ENCODE measurements at places on chromosomes 5 and 9. TPM values are rescaled to one million over a fixed set of nuclear protein-coding genes. Genes with fewer than 3 reads are reported as not detected.

GRCh38 chr5:61472172-61472958, 140.3 kb downstream of the ZSWIM6 start:
- H3K36me3 ChIP-seq: peaks cover 10% of the 10 kb centered on the region
- no peak for DNase-seq
- H3K4me3 ChIP-seq: no peak overlapping the region

DNA sequence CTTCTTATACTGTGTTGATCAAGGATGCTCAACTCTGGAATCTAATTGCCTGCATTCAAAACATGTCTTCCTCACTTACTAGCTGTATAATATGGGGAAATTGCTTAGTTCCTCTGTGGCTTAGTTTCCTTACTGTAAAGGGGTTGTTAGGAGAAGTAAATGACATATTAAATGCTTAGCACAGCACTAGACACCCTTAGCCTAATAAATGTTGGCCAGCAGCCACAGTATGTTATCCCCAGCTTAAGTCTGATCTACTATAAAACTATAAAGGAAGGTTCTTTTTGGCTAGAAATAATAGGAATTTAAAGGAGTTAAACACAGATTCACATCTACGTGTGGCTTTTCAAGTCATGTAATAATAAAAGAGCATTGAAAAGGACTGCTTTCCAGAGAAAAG, 232.4 kb downstream of the PCSK1 start:
- no peak overlapping the region for H3K27ac ChIP-seq
- no peak overlapping the region for H3K4me3 ChIP-seq
- no peak for DNase-seq
- H3K36me3 ChIP-seq: no peaks in the 10 kb centered on the region
- no peaks in the 10 kb centered on the region for H3K27me3 ChIP-seq
- no peaks in the 10 kb centered on the region for H3K4me1 ChIP-seq

The SOHLH1 gene
- not detected for total RNA-seq

GRCh38 chr5:83509540-83509939, 38.0 kb downstream of the VCAN start:
- no peaks in the 10 kb centered on the region for H3K4me1 ChIP-seq
- no peaks in the 10 kb centered on the region for H3K27me3 ChIP-seq
- H3K4me3 ChIP-seq: no peak overlapping the region
- H3K36me3 ChIP-seq: no peaks in the 10 kb centered on the region

- no peak overlapping the region for H3K27ac ChIP-seq
- H3K27me3 ChIP-seq: no peaks in the 10 kb centered on the region
- DNase-seq: no peak
- no peaks in the 10 kb centered on the region for H3K36me3 ChIP-seq
These were observed 252.7 kb downstream of the AP3B1 start for GRCh38 chr5:78041805-78042204.

GRCh38 chr9:127099664-127100063, 22.8 kb downstream of the ANGPTL2 start:
- no peaks in the 10 kb centered on the region for H3K36me3 ChIP-seq
- H3K4me1 ChIP-seq: no peaks in the 10 kb centered on the region
- H3K27ac ChIP-seq: no peak overlapping the region
- DNase-seq: no peak
- H3K27me3 ChIP-seq: no peaks in the 10 kb centered on the region

The FOXD4 gene
- total RNA-seq: not detected

- H3K4me1 ChIP-seq: peaks cover 54% of the 10 kb centered on the region
- DNase-seq: no peak
- H3K27ac ChIP-seq: peak overlapping the region; percentile 14
- H3K36me3 ChIP-seq: peaks cover 95% of the 10 kb centered on the region
These were observed 112.8 kb downstream of the DAPK1 start for GRCh38 chr9:87610200-87611155.

The SPATA31A7 gene
- total RNA-seq: not detected

The IL9 gene
- total RNA-seq: not detected

DNA sequence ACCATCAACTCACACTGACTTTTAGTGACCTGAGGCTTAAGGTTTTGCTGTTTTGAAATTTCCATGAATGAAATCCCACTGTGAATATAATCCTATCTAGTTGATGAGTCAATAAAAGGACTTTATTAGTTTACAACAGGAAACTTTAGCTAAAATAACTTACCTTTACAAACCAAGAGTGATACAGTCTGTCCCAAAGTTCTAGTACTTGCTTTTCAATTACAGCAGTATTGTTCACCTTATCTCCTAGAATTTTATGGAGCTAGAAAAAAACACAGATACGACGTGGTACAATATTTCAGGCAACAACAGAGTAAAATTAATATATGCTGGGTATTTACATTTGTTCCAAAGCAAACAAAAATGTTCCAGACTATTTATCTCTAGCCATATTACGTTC, 46.9 kb upstream of the CTNNAL1 start:
- no peak overlapping the region for H3K4me3 ChIP-seq
- H3K27ac ChIP-seq: no peak overlapping the region
- DNase-seq: no peak
- peaks cover 55% of the 10 kb centered on the region for H3K36me3 ChIP-seq

DNA sequence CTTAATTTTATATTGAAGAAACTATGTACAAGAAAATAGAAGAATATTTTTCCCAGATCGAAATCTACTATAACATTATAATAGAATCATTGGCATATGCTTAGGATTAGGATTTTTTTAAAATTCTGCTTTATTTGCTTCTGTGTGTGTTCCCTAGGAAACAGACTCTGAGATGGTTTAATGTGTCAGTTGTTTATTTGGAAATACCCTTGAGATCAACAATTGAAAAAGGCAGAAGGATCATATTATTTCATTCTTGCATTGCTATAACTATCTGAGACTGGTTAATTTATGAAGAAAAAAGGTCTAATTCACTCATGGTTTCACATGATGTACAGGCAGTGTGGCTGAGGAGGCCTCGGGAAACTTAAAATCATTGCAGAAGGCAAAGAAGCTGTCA, 622.6 kb downstream of the PRR16 start:
- no peak overlapping the region for H3K27ac ChIP-seq
- H3K4me1 ChIP-seq: no peaks in the 10 kb centered on the region
- H3K36me3 ChIP-seq: no peaks in the 10 kb centered on the region
- no peaks in the 10 kb centered on the region for H3K27me3 ChIP-seq
- DNase-seq: no peak

GRCh38 chr5:90434116-90434714, 24.7 kb upstream of the CETN3 start:
- no peak overlapping the region for H3K4me3 ChIP-seq
- peak; percentile 67 for DNase-seq
- H3K36me3 ChIP-seq: no peaks in the 10 kb centered on the region

DNA sequence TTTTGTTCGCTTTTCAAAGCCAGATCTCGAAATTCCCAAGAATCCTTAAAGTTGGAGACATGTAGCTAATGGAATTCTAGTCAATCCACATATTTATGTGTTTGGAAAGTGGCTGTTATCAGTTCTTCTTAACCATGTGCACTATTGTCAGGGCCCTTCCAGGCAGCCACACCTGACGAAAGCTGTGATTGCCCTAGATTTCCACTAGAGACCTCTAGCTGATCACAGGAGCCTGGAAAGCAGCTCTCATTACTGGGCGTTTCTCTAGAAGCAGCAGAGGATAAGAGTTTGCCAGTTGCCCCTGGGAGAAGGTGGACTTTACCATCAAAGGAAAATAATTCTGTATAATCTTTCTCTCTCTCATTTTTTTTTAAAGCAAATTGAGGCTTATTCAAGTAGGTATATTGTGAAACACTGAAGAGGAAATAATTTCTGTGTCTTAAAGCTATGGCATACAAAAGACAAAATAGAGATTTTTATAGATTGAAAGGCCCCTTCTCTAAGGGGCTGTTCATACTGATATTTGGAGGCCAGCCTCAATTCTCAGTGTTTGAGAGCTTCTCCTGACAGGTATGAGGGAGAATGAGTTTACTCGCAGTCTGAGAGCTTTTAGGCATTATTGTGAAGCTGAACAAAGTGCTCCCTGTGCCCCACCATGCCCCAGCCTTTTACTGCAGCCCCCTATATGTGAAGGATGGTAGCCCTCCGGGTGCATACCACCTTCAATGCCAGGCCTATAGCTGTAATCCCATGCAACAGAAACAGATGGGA, 405.4 kb upstream of the ACTBL2 start:
- no peaks in the 10 kb centered on the region for H3K4me1 ChIP-seq
- H3K27me3 ChIP-seq: no peaks in the 10 kb centered on the region
- no peak overlapping the region for H3K4me3 ChIP-seq
- H3K27ac ChIP-seq: no peak overlapping the region
- H3K36me3 ChIP-seq: no peaks in the 10 kb centered on the region

The IFNK gene
- total RNA-seq: not detected

The ADAMTS6 gene
- total RNA-seq: 2.6 TPM

- H3K4me3 ChIP-seq: peak overlapping the region; percentile 11
- no peaks in the 10 kb centered on the region for H3K36me3 ChIP-seq
- DNase-seq: peak; percentile 43
- H3K27me3 ChIP-seq: no peaks in the 10 kb centered on the region
- H3K4me1 ChIP-seq: peaks cover 23% of the 10 kb centered on the region
These were observed 43.5 kb upstream of the ANKDD1B start for GRCh38 chr5:75567710-75568109.

The FBP1 gene
- total RNA-seq: not detected

- DNase-seq: no peak
- no peaks in the 10 kb centered on the region for H3K36me3 ChIP-seq
- no peak overlapping the region for H3K4me3 ChIP-seq
- no peaks in the 10 kb centered on the region for H3K4me1 ChIP-seq
- no peaks in the 10 kb centered on the region for H3K27me3 ChIP-seq
These were observed 5.0 kb downstream of the ENTPD8 start for GRCh38 chr9:137435980-137436760.

DNA sequence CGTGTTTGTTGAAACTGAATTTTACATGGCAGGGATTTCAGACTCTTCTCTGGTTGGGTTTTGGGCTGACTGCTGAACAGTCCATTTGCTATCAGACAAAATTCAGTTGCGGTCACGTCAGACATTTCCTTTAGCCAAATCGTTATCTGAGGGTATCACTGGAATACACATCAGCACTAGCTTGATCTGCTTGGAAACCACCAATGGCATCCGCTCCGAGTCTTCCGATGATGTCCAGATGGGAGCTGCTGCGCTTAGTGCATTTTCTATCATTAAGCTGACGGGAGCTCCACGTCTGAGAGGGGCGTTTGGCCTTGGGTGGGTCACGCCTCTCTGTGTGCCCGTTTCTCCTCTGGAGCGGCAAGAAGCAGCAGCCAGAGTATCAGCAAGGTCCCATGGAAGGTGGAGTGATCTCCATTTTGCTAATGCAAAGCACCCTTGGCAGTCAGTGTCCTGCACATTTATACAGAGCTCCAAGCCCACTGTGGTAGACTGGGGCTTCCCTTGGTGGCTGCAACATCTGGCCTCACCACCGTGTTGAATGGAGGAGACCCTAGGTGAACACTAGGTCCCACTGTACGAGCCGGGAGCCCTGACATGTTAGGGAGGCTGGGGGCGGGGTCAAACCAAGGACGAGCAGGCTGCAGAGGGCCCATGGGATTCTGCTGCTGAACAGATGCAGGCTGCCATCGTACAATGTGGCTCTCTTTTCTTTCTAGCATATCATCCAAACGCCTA, 134.6 kb upstream of the PHYKPL start:
- H3K36me3 ChIP-seq: no peaks in the 10 kb centered on the region
- peaks cover 4% of the 10 kb centered on the region for H3K4me1 ChIP-seq
- H3K4me3 ChIP-seq: no peak overlapping the region

- H3K27ac ChIP-seq: no peak overlapping the region
- no peak overlapping the region for H3K4me3 ChIP-seq
- DNase-seq: no peak
- no peaks in the 10 kb centered on the region for H3K27me3 ChIP-seq
- H3K4me1 ChIP-seq: no peaks in the 10 kb centered on the region
These were observed 204.2 kb upstream of the PTGER4 start for GRCh38 chr5:40475561-40475960.

The TCF7 gene
- 2.4 TPM for total RNA-seq

The DMGDH gene
- total RNA-seq: 0.59 TPM

DNA sequence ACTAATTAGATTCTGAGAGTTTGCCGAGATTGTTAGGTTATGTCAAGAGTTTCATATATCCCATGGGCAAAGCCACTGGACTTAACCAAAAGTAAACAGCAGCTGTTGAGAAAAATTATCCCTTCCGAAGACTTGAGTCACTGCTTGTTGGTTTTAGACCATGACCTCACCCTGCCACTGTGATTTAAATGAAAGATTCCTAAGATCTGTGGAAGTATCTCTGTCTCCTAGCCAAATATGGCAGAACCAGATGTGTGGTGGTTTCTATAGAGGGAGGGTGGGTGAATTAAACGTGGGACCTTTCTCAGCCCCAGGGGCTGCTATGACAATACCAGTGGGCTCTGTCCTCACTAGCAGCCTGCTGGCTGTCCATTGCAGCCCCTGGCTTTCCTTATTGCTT, 19.3 kb downstream of the DMRT3 start:
- H3K4me3 ChIP-seq: no peak overlapping the region
- no peaks in the 10 kb centered on the region for H3K4me1 ChIP-seq
- peaks cover 46% of the 10 kb centered on the region for H3K27me3 ChIP-seq
- H3K27ac ChIP-seq: no peak overlapping the region

GRCh38 chr9:84002344-84002743, 21.7 kb downstream of the RMI1 start:
- peaks cover 47% of the 10 kb centered on the region for H3K36me3 ChIP-seq
- DNase-seq: no peak
- no peak overlapping the region for H3K27ac ChIP-seq
- no peaks in the 10 kb centered on the region for H3K27me3 ChIP-seq

GRCh38 chr5:115977096-115977495, 14.8 kb downstream of the LVRN start:
- H3K27ac ChIP-seq: no peak overlapping the region
- H3K27me3 ChIP-seq: no peaks in the 10 kb centered on the region
- no peak for DNase-seq
- no peaks in the 10 kb centered on the region for H3K4me1 ChIP-seq
- no peaks in the 10 kb centered on the region for H3K36me3 ChIP-seq

- no peaks in the 10 kb centered on the region for H3K4me1 ChIP-seq
- H3K36me3 ChIP-seq: no peaks in the 10 kb centered on the region
- DNase-seq: no peak
- no peak overlapping the region for H3K27ac ChIP-seq
- no peaks in the 10 kb centered on the region for H3K27me3 ChIP-seq
- H3K4me3 ChIP-seq: no peak overlapping the region
These were observed 229.4 kb downstream of the CDK5RAP2 start for GRCh38 chr9:120350596-120350995.

DNA sequence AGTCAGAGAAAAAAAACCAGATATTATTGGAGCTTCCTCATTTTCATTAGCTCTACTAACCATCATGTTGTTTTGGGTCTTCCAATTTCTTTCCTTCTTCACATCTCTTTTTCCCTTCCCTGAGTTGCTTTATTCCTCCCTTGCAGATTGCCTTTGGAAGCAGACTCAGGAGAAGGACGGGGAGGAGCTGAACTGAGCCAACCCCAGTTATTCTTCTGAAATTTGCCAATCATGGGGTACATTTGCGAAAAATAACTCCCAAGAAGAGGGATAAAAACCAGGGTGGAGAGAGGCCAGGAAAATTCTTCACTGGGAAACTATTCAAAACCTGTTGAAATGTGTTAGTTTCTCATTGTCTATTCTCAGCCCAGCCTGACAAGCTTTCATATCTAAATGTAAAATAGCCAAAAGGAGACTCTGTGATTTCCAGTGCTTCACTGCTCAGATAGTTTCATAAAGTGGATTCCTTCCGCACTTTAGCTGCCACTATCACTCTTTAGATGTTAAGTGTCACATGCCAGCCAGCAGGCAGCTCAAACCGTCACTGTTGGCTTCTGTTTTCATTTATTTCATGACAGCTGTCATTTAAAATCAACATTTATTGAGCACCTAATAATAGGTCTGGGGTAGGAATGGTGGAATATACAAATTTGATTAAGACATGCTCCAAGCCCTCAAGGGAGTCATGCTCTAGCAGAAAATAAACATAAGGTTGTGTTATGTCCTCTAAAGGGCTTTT, 204.5 kb downstream of the SREK1 start:
- H3K27me3 ChIP-seq: peaks cover 14% of the 10 kb centered on the region
- H3K4me1 ChIP-seq: no peaks in the 10 kb centered on the region
- H3K4me3 ChIP-seq: no peak overlapping the region

The SPINK1 gene
- total RNA-seq: not detected
